ENCODE measurements at places on chromosomes 6 and 20. TPM values are rescaled to one million over a fixed set of nuclear protein-coding genes. Genes with fewer than 3 reads are reported as not detected.

The BTNL2 gene
- not detected for total RNA-seq

GRCh38 chr6:6368040-6368683 lies 47.7 kb upstream of the F13A1 start:
- DNase-seq, result no peak

The TFAP2C gene
- total RNA-seq, result not detected

The HUS1B gene
- total RNA-seq, result 1.2 TPM

The ADGB gene
- total RNA-seq, result not detected

GRCh38 chr6:85798931-85799652 lies 156.4 kb upstream of the SYNCRIP start:
- no peak for DNase-seq

DNA sequence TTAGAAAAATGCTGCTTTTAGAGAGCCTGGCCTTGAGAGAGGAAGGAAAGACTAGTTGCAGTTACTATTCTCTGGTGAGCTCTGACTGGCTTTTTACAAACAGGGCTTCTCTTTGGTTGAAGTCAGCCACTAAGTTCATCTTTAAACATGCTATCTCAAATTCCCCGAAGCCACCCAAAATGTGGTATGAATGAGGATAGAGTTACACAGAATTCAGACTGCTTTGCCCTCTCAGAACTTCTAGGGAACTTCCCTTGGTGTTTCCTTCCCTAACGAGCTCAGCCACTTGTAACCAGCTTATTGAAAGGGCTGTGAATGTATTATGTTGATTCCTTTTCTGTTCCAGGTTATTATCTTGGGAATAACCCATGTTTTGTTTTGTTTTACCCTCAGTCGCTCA lies 73.5 kb downstream of the EFHC1 start:
- no peak for DNase-seq

The CST11 gene
- total RNA-seq, result not detected

The OR2B6 gene
- total RNA-seq, result not detected

DNA sequence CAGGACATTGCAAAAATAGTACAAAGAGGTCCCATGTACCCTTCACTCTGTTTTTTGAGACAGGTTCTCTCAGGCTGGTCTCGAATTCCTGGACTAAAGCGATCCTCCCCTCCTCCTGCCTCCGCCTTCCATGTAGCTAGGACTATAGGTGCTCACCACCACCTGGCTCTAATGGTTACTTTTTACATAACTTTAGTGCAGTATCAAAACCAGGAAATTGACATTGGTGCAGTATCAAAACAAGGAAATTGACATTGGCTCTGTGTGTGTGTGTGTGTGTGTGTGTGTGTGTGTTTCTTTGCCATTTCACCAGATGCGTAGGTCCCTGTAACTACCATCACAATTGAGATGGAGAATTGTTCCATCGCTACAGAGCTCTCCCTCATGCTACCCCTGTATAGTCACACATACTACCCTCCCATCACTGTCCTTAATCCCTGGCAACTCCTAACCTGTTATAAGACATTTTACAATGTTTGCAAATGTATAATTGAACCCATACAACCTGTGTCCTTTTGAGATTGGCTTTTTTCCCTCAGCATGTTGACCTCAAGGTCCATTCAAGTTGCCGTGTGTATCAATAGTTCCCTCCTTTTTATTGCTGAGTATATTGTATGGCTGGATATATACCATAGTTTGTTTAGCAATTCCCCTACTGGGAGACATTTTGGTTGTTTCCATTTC lies 28.3 kb upstream of the RIPOR2 start:
- DNase-seq, result no peak

DNA sequence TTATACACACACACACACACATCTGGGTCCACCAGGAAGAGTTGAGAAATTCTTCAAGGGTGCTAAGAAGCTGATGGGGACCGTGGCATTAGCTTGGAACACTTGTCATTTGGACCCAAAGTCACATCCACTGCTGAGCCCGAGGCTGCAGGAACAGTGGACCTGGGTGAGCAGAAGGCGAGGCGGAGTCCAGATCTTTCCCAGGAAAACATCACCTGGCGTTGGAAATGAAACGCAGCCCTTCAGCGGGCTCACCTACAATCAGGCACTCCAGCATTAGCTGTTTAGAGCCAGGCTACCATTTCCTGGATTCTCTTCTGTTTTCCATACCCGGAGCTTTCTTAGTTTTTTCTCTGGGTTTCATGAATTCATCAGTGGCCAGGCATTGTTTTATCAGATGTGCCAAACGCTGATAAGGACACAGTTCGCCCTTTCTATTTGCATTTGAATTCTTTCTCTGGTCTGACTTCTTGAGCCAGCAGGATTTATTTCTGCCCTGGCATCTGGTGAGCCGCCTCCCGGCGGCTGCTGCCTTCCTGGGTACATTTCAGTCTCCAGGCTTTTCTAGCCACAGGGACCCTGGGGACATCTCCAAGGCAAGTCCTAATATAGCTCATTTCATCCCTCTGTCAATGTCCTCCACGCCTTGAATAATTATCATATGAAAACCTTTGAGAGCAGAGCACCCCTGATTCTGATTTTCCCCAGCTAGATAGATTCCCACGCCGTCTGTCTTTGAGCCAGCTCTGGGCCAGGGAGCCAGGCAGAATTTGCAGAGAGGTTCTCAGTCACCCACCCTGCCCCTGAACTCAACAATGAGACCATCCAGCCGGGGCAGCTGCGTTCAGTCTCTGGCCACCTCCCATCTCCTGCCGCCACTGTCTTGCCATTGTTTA lies 170.9 kb downstream of the TTLL2 start:
- no peak for DNase-seq

DNA sequence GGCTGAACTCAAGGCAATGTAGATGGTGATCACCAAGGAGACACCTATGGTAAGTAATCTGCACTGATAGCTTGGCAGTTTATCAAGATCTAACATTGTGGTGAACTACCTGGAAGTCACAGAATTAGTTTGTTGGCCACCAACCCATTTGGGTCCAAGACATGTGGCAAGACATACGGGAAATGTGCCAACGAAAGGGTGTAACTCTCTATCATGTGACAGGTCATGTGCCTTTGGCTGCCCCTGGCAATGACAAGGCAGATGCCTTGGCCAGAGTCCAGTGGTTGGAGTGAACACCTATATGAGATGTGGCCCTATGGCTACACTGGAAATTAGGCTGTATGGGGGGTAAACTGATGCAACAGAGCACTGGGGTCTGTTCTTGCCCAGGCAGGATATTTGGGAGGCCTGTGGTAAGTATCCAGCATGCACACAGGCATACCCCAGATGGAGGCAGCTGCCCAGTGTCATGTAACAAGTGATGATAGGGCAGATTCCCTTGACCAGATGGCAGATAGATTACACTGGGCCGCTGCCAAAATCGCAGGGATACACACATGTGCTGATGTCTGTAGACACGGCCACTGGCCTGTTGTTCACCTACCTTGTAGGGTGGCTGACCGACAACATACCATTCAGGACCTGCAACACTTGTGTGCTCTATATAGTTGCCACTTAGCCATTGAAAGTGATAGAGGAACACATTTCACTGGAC lies 35.5 kb upstream of the HSF2 start:
- DNase-seq, result no peak

The MACROD2 gene
- 0.97 TPM for total RNA-seq

DNA sequence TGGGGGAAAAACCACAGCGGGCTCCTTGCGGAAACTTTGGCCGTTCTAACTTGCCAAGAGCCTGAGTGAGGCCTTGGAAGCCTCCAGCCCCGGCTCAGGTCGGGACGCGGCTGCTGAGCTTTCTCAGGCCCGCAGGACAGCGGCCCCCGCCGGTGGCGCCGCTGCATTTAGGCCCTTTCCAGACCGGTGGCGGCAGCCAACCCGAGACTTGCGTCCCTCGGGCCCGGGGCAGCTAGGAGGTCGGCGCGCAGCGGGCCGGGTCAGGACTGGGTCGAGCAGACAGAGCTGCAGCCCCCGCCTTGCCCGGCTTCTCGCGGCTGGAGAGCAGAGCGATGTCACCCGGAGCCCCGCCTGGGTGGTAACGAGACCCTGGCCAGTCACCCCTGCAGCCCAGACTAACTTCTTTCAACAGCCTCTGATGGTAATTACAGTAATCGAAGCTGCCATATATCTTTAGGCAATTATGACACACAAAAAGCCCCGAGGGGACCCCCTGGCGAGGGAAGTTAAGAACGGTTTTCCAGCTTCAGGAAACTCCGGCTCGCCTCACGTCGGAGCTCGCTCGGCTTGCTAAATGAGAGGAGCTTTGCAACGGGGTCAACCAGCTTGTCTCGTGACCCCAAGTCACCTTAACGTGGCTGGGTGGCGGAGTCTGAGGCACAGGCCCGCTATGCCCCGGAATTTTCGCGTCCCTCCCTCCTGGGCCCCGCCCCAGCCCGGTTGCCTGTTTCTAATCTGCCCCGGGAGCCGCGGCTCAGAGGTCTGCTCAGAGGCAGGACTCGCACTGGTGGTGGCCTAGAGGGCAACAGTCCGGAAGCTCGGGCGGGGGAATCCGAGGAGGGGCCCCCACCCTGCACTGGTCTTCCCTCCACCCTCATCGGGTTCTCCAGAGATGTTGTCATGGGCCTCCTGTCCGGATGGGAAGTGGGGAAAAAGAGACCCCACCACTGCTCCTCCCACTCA lies 3.0 kb downstream of the NR2E1 start:
- DNase-seq, result no peak

Measured in endothelial cell of umbilical vein (primary cell).